ENCODE measurements at places on chromosomes 4 and X.

GRCh38 chr4:108683479-108683878 is 33.1 kb downstream of the OSTC start:
- no peak for DNase-seq

- DNase-seq = no peak
These were observed 1.3 kb downstream of the USP9X start for GRCh38 chrX:41086627-41086932.

GRCh38 chrX:98380556-98380955 is 1496.8 kb downstream of the RPA4 start:
- no peak for DNase-seq

DNA sequence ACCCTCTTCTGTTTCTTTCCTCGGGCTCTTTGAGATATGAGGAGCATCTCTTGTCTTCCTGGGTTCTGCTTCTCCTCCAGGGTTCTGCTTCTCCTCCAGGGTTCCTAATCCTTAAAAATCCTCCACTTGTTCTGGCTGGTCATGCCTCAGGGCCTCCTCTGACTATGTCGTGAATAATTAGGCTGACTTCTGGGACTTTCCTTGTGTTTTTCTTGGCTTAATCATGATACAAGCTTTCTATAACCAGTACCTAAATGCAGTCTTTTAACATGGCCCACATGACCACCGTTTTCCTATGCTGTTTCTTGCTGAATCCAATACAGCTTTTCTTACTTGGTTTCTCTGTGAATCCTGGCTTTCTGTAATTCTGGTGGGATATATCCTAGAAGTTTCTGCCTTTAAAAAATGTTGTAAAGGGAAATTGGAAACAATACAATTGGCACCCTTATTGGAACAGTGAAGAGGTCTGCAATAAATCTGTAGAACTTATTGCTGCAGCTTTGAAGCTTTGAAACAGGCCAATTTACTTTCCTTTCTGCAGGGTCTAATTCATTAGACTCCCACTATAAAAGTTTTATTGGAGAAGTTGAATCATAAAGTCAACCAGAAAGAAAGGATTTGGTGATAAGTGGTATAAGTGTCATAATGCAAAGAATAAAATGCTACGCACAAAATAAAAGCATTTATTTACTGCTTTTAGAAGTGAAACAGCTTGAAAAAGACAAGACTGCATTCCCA is 213.1 kb downstream of the UGT8 start:
- no peak for DNase-seq

GRCh38 chr4:37748485-37748884 is 62.3 kb upstream of the RELL1 start:
- DNase-seq = no peak

GRCh38 chr4:118974758-118975157 is 86.1 kb downstream of the SYNPO2 start:
- no peak for DNase-seq

DNA sequence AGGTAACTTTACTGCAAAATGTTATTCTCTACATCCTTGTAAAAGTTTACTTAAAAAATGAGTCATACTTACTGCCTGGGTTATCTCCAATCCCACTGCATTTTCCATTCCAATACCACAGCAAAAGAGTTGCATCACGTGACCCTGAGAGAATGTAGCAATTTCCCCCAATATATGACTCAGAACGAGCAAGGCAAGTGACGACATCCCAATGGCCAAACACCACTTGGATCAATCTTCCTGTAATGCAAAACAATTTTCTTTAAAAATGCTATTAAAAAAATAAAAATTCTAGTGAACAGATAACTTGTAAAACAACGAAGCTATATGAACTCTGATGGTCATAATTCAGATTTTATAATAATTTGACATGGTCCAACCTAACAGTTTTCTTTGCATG is 224.3 kb downstream of the DCLK2 start:
- DNase-seq = no peak

- no peak for DNase-seq
These were observed 1.7 kb downstream of the PRAF2 start for GRCh38 chrX:49071877-49072711.

DNA sequence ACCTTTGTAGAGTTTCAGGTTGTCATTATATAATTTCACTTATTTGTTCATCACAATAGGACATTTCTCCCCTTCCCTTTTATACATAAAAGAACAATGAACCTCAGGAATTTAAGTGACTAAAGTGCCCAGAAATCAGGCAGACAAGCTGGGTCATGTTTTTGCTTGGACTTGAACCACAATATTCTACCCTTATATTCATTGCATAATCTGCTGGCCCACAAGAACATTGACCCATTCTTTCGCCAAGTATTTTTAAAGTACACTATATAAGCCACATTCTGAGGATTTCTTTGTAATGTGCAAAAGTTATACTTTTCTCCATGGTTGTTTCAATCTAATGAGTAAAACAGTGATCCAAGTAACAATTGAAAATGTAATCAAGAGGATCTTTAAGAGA is 637.5 kb upstream of the SLIT2 start:
- DNase-seq = no peak

Measured in suprapubic skin (tissue), 4 donors.